ENCODE measurements at places on chromosomes 7 and 10. TPM values are rescaled to one million over a fixed set of nuclear protein-coding genes. Genes with fewer than 3 reads are reported as not detected.

IKZF1 gene
- 1.7 TPM for total RNA-seq

CFAP46 gene
- 2.7 TPM for total RNA-seq

TUBB8 gene
- 0.20 TPM for total RNA-seq

CCDC136 gene
- total RNA-seq, result 29.5 TPM

ACADSB gene
- total RNA-seq, result 5.0 TPM

ACHE gene
- total RNA-seq, result 7.1 TPM

DMTF1 gene
- total RNA-seq, result 97.4 TPM

All from motor neuron (in vitro differentiated cells).